Fibroblast of skin of left quadriceps (primary cell): ENCODE measurements at places on chromosomes 11 and 22.
A peak's percentile ranks its signal among the peaks of the same experiment; 100 is the strongest.

DNA sequence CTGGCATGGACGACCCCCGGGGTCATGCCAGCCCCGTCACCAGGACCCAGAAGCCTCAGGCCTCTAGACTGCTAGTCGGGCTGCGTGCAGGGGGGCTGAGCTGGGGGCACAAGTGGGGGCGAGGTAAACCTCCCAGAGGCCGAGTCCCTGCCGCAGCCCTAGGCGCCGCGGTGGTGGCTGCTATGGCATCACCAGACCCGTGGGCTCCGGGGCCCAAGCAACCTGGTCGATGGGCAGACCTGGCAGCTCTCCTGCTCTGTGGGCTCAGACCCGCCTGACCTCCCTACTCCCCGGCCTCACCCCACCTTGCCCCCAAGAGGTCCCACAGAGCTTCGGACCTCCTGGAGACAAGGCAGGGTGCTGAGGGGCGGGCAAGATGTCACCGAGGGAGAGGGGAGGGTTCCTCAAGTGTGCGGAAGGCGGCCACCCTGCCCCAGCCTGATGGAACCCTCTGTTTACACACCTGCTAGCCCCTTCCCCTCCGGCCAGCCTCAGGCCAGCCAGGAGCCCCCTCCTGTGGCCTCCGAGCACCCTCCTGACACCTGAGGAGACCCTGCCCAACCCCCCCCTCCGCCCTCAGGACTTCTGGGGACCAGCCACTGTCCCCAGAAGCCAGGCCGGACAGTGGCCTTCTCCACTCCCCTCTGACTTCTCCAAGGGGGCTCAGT lies 9.4 kb downstream of the IGF2 start:
- DNase-seq: no peak

GRCh38 chr11:35011389-35011788 lies 95.0 kb downstream of the PDHX start:
- no peak for DNase-seq

DNA sequence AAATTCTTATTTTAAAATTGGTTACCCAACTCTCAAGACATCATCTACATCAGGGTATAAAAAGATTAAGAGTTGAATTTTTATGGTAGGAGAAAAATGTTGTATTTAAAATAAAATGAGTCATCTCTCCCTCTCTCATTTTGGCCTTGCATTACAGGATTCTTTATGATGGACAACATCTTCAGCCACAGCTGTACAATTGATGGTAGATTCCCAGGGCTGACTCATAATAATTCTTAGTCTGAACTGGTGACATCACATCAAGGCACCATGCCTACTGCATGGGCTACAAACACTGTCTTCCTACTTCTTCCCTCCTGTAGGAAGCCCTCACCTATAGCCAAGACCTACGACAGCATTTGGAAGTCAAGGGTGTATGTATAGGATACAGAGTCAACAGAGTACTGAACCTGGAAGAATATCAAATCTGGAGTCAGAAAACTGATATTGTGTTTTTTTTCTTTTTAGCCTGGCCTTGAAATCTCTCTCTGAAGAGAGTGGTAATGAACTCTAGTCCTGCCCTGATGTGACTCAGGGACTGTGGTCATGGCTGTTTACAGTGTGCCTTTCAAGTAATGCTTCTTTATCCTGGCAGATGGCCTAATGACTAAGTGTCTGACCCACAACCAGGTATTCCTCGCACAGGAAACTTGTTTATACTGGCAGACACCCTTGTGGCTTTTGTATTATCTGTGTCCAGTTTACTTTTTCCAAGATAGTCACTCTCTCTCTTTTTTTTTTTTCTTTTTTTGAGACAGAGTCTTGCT lies 32.5 kb downstream of the MRGPRX2 start:
- no peak for DNase-seq

DNA sequence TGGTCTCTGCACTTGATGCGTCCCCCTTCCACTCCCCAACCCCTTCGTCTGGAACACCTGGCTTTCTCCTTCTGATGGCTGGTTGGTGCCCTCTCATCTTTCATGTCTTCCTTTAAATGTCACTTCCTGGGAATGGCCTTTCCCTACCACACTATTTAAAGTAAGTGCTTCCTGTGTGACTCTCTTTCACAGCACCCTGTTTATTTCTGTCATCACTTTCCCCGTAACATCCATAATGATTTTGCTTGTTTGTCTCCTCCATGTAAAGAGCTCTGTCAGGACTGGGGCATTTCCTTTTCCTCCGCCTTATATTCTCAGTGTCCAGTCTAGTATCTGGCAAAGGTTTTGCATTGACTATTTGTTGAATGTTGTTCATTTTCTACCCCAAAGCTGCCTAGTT lies 143.0 kb downstream of the DBX1 start:
- no peak for DNase-seq

DNA sequence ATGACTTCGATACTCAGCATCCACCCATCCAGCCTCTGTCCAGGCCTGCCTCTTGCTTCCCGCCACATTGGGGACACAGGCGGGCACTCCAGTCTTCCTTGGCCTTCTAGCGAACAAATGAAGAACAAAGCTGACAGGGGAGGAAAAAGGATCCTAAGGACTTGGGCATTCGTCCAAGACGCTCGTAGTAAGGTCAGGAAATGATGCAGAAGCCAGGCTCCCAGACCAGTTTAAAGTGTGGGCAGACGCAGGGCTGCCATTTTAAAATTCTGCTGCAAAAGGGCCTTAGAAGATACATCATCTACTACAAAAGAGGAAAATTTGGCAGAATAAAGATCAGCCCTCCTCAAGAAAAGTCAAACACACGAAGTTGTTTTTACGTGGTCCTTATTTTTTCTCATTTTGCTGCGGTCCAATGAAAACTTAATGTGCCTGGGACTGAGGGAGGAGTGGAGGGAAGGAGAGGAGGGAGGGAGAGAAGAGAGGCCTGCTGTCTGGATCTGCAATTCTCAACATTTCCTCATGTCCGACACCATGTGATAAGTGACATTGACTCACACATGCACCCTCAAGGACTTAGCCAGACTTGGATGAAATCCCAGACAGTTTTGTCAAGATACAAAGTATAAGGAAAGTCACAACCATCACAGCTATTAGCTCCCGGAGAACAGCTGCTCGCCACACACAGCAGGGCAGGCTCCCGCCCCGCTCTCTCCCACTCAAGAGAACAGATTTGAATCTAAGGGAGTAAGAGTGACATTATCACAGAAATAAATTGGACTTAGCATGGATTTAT lies 5.7 kb downstream of the DNAL4 start:
- peak; percentile 58 for DNase-seq

- DNase-seq: no peak
Measured at GRCh38 chr11:108890482-108891105, 225.7 kb downstream of the DDX10 start.

DNA sequence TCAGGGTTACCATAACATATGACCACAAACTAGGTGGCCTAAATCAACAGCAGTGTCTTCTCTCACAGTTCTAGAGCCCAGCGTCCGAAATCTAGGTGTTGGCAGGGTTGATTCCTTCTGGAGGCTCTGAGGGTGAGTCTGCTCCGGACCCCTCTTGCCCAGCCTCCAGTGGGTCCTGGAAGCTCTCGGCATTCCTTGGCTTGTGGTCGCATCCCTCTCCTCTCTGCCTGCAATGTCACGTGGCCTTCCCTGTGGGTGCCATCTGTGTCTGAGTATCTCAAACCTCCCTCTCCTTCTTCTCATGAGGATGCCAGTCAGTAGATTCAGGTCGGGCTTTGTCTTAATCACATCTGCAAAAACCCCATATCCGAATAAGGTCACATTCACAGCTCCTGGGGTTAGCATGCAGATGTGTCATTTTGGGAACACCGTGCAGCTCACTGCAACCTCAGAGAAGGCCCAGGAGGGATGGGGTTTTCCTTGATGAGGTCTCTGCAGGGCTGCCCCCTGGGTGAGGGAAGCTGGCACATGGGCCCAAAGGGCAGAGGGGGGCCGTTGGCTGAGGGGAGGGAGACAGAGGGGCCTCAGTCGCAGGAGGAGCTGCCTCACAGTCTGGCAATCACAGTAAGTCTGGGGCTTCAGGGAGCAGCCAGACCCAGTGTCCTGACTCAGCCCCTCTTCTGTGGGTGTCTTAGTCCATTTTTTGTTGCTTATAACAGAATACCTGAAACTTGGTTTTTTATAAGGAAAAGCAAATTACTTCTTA lies 41.2 kb downstream of the PARVG start:
- DNase-seq: no peak

DNA sequence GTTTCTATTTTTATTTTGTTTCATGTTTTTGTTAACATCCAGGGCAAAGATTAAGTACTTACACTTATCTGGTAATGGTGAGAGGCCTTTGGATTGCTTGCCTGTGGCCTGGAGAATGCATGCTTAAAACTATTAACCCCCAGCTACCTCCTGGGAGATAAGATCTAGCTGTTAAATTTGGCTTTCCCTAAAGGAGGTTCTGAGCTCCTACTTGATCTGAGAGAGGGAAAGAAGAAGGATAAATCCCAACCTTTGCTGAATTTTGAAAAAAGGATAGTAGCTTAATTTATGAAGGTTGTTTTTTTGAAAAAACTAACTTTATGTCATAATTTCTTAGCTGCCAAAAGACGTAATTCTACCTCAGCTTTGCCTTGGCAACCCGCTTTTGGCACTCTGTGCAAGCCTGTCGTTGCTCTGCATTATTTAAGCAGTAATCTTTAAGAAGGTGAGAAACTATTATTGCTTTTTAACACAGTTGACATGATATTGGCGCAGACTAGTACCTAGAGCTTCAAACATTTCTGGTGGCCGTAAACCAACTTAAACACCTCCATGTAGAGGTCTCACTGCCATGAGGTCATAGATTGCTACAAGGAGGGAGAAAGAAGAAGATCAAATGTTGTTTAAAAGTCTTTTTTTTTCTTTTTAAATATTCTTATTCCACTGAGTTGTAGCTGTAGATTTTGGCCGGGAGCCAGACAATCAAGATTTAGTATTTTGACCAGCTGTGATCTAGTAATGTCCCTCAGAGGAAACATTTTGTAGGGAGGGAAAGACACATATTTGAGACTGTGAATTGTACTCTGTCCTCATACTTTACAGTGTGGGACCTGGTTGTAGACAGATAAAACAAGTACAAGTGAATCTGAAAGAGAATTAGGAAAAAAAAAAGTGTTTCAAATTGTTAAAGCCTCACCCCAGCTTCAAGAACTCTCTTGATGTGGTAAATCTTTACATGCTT lies 74.4 kb downstream of the WNT11 start:
- no peak for DNase-seq

GRCh38 chr11:57160665-57161064 lies 21.1 kb upstream of the LRRC55 start:
- no peak for DNase-seq

GRCh38 chr22:35921777-35922176 lies 106.8 kb downstream of the RBFOX2 start:
- DNase-seq: peak; percentile 80

- DNase-seq: no peak
Measured at GRCh38 chr11:112339566-112339965, 78.9 kb upstream of the PLET1 start.

- no peak for DNase-seq
Measured at GRCh38 chr11:206002-206384, 1.2 kb downstream of the BET1L start.

DNA sequence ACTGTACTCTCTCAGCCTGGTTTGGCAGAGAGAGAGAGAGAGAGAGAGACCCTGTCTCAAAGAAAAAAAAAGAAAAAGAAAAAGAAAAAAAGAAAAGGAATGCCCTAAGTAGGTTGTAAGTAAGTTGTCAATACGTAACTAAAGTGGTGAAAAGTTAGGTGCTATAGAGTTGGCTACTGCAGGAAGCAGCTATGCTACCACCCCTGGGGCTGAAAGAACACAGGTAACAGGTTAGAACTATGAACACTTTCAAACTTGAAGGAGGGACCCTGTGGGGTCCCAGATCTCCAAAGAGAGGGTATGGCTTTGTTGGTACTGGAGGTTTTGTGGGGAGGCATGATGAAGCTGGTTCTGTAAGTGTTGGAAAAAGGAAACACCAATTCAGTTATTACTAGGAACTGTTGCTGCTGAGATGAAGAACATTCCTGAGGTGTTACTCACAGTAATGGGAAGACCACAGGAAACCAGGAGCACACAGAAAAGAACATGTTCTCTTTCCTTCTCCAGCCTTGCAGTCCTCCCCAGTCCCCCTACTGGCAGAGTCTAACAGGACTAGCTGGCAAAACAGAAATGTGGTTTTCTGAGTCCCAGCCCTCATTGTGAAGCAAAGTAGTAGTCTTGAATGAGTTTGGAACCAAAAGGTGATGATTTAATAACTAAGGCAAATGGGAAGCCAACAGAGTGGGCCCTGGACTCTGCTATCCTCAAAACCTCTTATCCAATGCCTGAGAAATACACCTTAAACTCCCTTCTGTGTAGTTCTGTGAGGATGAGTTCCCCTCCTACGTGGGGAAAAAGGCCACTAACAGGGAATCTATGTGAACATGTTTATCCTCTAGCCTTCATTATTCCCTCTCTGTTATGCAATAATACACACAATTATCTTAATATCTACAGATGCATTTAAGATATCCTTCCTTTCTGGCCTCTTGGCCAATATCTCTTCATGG lies 427.0 kb upstream of the DDI1 start:
- peak; percentile 88 for DNase-seq

DNA sequence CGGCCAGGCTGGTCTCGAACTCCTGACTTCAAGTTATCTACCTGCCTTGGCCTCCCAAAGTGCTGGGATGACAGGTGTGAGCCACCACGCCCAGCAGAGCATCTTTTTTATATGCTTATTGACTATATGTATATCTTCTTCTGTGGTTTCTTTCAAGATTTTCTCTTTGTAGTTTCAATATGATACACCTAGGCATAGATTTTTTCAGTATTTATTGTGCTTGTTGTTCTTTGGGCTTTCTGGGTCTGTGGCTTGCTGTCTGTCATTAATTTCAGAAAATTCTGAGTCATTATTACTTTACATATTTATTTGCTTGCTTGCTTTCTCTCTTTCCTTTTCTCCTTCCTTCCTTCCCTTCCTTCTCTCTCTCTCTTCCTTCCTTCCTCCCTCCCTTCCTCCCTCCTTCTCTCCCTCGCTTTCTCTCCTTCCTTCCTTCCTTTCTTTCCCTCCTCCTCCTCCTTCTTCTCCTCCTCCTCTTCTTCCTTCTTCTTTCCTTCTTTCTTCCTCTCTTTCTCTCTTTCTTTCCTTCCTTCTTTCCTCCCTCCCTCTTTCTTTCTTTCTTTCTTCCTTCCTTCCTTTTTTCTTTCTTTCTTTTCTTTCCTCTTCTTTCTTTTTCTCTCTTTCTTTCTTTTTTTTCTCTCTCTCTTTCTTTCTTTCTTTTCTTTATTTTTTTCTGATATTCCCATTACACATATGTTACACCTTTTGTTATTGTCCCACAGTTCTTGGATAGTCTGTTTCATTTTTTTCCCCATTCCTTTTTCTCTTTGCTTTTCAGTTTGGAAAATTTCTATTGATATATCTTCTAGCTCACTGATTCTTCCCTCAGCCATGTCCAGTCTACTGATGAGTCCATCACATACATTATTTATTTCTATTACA lies 10.9 kb upstream of the DCHS1 start:
- no peak for DNase-seq

GRCh38 chr22:50444663-50445062 lies 30.2 kb downstream of the SBF1 start:
- DNase-seq: no peak

- no peak for DNase-seq
Measured at GRCh38 chr11:64010783-64011182, 24.5 kb downstream of the OTUB1 start.

DNA sequence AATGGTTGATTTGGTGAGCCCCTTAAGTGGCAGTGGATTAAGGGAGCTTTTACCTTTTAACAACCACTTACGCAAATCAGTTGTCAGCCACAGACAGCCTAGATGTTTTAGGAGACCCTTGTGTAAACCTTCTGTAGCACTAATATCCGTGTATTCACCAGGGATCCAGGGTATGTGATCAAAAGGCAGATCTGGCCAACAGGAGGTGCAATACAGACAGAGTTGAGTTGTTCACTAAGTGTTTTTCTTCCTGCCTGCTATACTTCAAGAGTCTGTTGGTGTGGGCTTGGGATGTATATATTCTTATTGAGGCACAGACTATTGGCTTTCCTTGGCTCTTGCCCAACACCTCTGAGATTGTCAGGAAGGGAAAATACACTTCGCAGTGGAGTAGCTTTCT lies 175.1 kb downstream of the FAT3 start:
- DNase-seq: no peak
